Stimulated activated naive CD4-positive, alpha-beta T cell treated with Interleukin-2 at 50 U/mL for 16 hours (primary cell): ENCODE measurements at places on chromosomes 16 and 17.

DNA sequence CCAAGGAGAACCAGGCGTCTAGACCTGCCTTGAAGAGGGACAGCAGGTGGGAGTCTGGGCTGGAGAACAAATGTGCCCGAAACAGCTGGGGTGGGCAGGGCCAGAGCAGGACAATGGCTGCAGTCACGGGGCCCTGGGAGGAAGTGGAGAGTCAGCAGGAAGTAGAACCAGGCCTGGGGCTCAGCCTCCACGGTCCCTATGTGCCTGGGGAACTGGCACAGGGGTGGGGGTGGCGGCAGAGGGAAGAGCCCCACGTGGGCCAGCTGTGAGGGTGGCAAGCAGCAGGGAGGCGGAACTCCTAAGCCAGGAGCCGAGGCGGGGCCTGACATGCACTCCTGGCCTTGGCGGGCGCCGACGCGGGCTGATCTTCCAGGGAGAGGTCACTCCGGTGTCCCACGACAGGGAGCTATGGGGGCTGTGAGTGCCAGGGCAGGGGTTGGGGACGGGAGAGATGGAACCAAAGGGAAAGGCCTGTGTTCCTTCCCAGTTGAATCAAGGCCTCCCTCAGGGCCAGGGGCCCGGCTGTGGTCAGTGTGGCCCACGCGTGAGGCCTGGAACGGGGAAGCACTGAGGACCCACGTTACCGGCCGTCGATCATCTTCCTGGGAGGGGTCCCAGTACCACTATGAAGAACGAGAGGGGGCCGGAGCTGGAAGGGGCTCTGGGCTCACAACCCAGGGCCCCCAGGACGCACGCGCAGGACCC, 42.7 kb downstream of the TIMM22 start:
- no peak for DNase-seq

DNA sequence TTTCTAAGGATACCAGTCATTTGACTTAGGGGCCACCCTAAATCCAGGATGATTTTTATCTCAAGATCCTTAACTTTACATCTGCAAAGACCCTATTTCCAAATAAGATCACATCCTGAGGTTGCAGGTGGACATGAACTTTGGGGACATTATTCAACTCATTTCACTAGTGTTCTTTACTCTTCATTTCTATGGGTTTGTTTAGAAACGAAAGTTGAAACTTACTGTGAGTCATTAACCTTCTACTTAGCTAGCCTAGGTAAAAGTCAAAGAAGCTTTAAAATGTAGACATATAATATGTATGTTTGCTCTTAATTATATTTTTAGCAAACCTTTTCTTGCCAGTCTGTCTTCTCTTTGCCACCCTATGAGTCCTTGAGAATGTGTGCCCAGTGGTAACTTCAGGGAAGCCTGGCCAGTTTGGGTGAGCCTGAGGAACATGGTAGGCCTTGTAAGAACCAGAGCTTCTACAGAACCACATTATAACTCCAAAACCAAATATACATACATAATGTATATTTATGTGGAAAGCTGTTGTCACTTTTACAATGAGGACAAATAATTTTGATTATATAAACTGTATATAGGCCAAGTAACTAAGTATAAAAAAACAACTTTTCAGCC, 38.4 kb downstream of the BPTF start:
- DNase-seq, result no peak

GRCh38 chr16:8967132-8967821, 3.6 kb upstream of the USP7 start:
- DNase-seq, result no peak

- no peak for DNase-seq
Measured at GRCh38 chr17:76089680-76090516, 10.9 kb downstream of the ZACN start.

DNA sequence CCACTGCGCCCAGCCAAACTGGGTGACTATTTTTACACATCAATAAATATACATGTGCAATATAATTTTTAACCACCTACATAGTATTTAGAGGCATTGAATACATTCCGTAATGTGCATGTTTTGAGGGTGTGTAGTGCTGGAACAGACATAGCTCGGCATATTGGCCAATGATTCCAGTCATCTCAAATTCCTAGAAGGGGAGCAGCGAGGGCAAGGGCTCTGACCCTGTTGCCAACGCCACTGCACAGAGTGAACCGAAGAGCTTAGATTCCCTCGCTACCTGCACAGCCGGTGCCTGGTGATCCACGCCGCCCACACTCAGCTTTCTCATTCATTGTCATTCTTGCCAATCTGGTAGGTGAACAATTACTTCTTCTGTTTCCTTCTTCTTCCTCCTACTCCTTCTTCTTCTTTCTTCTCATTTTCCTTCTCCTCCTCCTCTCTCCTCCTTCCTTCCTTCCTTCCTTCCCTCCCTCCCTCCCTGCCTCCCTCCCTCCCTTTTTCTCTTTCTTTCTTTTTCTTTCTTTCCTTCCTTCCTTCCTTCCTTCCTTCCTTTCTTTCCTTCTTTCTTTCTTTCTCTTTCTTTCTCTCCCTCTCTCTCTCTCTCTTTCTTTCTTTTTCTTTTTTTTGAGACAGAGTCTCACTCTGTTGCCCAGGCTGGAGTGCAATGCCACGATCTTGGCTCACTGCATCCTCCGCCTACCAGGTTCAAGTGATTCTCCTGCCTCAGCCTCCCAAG, 26.3 kb upstream of the ATP2A3 start:
- no peak for DNase-seq

DNA sequence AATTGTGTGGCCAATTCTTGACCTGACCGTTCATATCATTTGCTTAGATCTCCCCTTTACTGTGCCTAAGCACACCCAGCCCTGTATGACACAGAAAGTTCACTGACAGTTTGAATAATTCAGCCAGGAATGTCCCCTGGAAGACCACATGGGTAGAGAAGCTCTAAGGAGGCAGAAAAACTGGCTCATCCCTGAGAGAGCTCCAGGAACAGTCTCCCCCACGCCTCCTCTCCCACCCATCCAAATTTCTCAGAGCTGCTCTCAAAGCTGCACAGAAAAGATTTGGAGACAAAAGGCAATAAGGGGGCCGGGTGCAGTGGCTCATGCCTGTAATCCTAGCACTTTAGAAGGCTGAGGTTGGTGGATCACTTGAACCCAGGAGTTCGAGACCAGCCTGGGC, 11.2 kb downstream of the PRAC1 start:
- DNase-seq, result no peak
